AML-193 (cell line): ENCODE measurements at places on chromosomes 7 and 10.
A peak's percentile ranks its signal among the peaks of the same experiment; 100 is the strongest.

- peak; percentile 21 for DNase-seq
These were observed 73.4 kb upstream of the ZNF722 start for GRCh38 chr7:63925262-63925625.

DNA sequence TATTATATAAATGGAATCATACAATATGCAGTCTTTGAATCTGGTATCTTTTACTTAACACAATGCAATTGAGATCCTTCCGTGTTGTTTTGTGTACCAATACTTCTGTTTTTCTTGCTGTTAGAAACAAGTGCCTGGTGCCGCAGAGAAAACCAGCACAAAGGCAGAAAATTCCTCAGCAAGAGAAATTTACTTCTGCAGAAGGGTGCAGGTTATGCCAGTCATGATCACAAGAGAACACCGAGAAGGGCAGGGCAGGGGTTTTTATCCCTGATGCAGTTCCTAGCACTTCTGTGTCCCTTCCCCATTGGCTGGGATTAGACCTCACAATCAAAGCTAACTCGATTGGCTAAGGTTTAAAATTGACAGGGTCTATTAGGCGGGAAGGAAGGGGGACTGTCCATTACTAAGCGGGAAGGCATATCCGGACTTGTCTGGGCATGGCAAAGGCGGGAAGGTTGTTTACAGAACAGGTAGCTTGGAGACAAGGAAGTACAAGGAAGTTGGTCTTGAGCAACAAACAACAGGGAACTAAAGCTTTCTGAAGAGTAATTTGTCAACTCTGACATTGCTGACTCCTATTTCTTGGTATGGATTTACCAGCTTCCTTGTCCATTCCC is 2.4 kb upstream of the ZNF33B start:
- DNase-seq = no peak

GRCh38 chr7:34337163-34337562 is 320.9 kb upstream of the NPSR1 start:
- no peak for DNase-seq

DNA sequence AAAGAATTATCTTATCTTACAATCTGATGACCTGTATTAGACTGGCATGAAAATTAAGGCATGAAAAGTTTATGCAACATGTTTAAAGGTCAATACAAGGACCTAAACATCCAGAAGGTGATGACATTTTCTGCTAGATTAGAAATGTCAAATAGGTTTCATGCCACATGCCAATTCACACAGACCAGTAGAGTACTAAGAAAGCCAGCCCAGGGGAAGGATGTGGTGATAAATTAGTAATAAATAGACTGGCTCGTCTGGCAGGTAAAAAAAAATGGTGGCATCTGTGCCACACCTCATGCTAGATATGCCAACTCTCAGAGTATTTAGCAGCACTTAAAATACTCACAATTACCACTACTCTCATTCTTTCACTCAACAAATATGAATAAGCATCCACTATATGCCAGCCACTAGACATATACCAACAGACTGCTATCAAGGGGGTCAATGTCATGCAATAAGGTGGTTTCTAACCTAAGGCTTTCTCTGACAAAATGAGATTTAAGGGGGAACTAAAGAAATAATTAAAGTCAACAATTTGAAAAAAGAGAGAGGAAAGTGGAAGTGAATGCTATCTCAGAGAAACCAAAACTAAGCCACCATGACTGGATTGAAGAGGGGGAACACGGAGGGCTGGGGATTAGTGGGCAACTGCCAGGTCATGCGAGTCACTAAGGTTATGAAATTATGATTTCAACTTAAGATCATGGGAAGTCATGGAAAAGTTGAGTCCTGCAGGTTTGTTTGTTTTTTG is 83.5 kb downstream of the SGMS1 start:
- no peak for DNase-seq

DNA sequence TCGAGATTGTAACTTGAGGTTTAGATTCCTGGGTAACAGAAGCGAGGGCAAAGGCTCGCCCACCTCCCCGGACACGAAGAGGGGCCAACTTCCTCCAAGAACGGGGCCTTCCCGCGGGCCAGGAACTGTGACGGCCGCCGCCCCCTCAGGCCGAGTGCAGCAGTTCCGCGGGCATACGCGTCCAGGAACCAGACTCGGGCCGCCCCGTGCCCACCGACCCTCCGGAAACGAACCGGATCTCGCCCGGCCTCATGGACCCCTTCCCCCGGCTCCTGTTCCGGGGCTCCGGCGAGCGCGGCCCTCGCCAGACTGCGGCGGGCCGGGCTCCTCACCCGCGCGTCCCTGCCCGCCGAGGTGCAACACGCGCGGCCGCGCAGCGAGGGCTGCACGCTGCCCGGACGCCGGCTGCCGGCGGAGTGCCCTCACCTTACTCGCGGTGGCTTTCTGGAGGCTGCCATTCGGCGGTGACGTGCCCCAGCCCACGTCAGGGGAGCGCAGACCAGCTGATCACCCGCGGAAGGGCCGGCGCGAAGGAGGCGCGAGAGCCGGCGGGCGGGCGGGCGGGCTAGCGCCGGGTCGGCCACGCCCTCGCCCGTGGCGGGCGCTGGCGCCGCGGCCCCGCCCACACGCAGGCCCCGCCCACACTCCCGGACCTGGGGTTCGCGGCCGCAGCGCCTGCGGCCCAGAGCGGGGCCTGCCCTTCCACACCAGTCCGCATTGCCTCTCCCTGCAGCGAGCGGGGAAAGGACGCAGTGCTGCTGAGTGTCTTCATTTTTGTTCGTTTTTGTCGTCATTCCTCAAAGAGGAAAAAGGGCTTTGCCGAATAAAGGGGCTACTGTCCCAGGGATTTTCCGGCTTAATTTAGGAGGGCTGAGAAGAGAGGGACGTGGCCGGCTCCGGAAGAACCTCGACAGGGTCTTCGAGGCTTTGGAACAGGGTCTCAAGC is at the start of gene XPNPEP1:
XPNPEP1 (minus strand) TSS at position 536 of the 946 bp plus-strand sequence; CDS start at position 458, 78 bp downstream.
- peak; percentile 77 for DNase-seq
